ENCODE measurements at places on chromosomes 13 and 19. TPM values are rescaled to one million over a fixed set of nuclear protein-coding genes. Genes with fewer than 3 reads are reported as not detected.

The CD33 gene
- not detected for total RNA-seq

The LILRA1 gene
- not detected for total RNA-seq

The ELSPBP1 gene
- not detected for total RNA-seq

The NFKBIB gene
- 33.1 TPM for total RNA-seq

The MIR17HG gene
- 3.7 TPM for total RNA-seq

The ZNF442 gene
- 0.36 TPM for total RNA-seq

The TNFSF11 gene
- total RNA-seq = 1.2 TPM

The C19orf81 gene
- total RNA-seq = not detected

The NLRP4 gene
- not detected for total RNA-seq

The AKT2 gene
- 77.0 TPM for total RNA-seq

The PCDH17 gene
- 0.65 TPM for total RNA-seq

The KPNA3 gene
- total RNA-seq = 29.7 TPM

The SLC25A41 gene
- not detected for total RNA-seq

The CD79A gene
- not detected for total RNA-seq

The HS6ST3 gene
- total RNA-seq = 0.29 TPM

The PDE4C gene
- total RNA-seq = not detected

The ZNF730 gene
- total RNA-seq = 4.5 TPM

The MISP3 gene
- total RNA-seq = 0.80 TPM

The CEACAM4 gene
- not detected for total RNA-seq

The NXNL1 gene
- total RNA-seq = not detected

The LRG1 gene
- 0.35 TPM for total RNA-seq

The DBP gene
- 5.9 TPM for total RNA-seq

The C19orf47 gene
- total RNA-seq = 10.6 TPM

The SULT2B1 gene
- total RNA-seq = not detected

The IFNL1 gene
- not detected for total RNA-seq

The GGN gene
- 1.8 TPM for total RNA-seq

The SLC7A9 gene
- not detected for total RNA-seq

The ZNF841 gene
- total RNA-seq = 5.0 TPM

The KASH5 gene
- total RNA-seq = not detected

The DACT3 gene
- not detected for total RNA-seq

The RYR1 gene
- total RNA-seq = 0.12 TPM

The C1QTNF9B gene
- not detected for total RNA-seq

The ZFP28 gene
- 12.2 TPM for total RNA-seq

The C19orf73 gene
- total RNA-seq = 2.7 TPM

The RGL3 gene
- total RNA-seq = 19.0 TPM

The DCT gene
- not detected for total RNA-seq

The PEAK3 gene
- total RNA-seq = not detected

The ERICH4 gene
- not detected for total RNA-seq

The CEACAM3 gene
- total RNA-seq = not detected

The IRGC gene
- not detected for total RNA-seq

The KLF1 gene
- total RNA-seq = 0.51 TPM

Data from epithelial cell of proximal tubule (primary cell).